CD4-positive, alpha-beta T cell treated with Interleukin-6 at 100 ng/mL for 8 hours (primary cell): ENCODE measurements at places on chromosomes 6 and 20.

- no peak for DNase-seq
Measured at GRCh38 chr6:91782802-91783201, 1195.9 kb upstream of the MAP3K7 start.

GRCh38 chr20:3704087-3704486 is 8.3 kb downstream of the SIGLEC1 start:
- no peak for DNase-seq

DNA sequence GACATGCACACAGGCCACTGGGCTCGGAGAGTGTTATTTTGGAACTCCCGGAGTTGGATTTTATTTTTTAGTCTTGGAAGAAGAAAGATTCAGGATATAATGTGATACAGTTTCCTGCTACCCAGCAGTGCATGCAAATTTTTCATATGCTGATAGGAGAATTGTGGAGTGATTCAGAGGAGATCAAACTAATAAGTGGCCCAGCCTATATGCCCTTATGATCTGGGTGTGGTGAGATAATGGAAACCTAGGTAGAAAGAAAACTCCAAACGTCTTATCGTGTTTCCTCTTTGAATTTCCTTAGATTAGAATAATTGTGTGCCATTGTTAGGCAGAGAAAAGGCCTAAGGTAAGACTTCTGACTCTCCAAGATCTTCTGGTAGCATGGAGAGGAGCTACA is 401.2 kb upstream of the BTBD3 start:
- DNase-seq, result no peak

GRCh38 chr6:33064723-33065122 is 8.7 kb downstream of the HLA-DPA1 start:
- DNase-seq, result no peak

DNA sequence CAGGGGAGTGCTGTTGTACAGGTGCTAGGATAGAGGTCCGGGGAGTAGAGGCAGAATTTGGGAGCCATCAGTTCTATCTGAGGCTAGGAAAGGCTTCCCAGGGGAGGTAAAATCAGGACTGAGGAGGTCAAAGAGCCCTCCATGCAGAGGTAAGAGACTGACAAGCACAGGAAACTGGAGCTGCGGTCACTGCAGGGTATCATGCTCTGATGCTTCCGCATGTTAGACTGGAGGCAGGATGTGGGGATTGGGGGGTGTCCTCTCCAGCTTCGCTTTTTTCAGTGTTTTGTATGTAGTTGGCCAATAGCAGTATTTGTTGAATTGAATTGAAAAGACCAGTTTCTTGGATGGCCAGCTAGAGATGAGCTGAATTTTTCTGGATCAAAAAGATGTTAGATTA is 87.8 kb downstream of the SLC22A3 start:
- DNase-seq, result no peak

DNA sequence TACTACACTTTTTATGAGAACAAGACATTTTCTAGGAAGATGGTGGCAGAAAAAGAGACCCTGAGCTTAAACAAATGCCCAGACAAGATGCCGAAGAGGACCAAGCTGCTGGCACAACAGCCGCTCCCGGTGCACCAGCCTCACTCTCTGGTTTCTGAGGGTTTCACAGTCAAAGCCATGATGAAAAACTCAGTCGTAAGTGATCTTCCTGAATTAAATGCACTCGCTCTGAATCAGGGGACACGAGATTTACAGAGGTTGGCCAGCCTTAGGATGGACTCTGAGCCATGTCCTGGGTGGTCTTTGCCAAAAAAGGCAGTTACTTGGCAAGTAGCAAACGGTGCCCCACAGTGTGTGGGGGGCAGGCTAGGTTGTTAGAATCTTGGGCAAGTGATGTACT is 423 bp downstream of the PACRG start:
- DNase-seq, result no peak

GRCh38 chr6:3337521-3338350 is 79.0 kb downstream of the PSMG4 start:
- no peak for DNase-seq

- DNase-seq, result peak; percentile 64
Measured at GRCh38 chr20:59144179-59144830, 19.3 kb upstream of the ZNF831 start.

DNA sequence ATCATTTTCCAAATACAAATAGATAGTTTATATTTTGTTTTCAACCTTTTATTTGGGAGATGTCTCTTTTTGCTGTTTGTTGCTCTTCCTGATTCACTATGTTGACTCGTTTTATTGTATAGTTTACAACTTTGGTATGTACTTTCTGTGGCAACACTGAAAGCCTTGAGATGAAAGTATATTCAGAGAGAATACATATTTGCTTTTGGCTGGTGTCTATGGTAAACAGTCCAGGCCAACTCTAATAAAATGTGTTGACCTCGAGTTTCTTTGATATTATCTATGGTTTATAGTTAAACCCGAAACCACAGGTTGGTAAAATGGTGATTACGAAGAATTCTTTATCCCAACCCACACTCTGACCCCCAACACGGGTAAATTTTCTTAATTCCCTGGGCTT is 919.6 kb upstream of the MAP3K7 start:
- no peak for DNase-seq

DNA sequence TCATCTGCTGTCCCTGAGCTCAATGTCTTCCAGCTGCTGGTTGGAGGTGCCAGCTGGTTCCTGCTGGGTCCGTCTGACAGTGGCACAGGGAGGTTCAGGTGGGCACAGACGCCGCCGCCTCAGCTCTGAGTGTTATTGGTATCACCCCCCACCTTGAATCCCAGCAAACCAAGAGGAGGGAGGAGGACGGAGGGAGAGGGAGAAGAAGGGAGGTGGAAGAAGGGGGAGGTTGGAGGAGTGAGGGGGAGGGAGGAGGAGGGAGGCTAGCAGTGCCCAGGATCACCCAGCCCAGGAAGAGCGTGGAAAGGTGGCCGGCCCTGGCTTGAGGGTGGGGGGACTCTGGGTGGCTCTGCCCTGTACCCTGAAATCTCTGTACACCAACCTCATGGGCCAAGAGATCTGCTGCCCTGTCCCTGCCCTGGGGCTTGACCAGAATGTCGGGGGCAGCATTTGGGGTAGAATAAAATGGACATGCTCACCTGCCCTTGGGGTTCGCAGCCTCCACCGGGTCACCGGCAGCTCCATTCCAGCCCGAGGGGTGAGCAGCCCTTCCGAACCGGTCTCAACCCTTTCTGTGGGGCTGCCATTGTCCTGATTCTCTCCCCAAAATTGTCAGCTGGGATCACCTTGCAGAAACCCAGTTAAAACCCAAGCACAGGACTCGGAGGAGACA is 17.1 kb downstream of the NTSR1 start:
- no peak for DNase-seq

GRCh38 chr6:36368921-36369865 is 18.3 kb downstream of the ETV7 start:
- no peak for DNase-seq

GRCh38 chr20:21096321-21097043 is 9.7 kb downstream of the LINC00237 start:
- DNase-seq, result no peak

DNA sequence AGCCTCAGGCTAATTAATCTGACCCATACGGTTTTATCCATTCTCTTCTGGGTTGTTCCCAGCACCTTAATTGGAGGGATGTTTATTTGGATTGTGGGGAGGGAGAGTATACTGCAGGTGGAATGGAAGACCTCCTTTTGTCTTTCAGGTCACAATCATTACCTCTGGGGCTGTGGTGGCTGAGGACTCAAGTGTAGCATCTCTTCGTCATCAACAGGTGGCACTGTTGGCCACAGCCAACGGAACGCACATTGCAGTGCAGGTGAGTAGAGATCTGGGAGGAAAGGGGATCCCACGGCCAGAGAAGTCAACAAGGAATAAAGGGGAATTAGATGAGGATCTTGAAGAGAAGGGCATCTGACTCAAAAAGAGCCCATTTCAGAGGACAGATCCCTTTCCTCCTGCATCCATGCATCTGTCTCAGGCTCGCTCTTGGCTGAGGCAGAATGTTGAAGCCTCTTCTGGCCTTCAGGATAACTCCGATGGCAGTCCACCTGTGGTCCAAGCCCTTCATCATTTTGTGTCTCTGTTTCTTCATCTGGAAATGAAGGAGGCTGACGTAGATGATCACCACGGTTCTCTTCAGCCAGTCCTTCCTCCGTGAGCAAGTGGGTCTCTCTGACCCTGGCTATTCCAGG is 3.2 kb upstream of the DEF6 start:
- peak; percentile 60 for DNase-seq

- DNase-seq, result no peak
Measured at GRCh38 chr6:118678866-118679265, 27.5 kb upstream of the CEP85L start.

- DNase-seq, result no peak
Measured at GRCh38 chr20:44287272-44288097, 23.5 kb downstream of the FITM2 start.

DNA sequence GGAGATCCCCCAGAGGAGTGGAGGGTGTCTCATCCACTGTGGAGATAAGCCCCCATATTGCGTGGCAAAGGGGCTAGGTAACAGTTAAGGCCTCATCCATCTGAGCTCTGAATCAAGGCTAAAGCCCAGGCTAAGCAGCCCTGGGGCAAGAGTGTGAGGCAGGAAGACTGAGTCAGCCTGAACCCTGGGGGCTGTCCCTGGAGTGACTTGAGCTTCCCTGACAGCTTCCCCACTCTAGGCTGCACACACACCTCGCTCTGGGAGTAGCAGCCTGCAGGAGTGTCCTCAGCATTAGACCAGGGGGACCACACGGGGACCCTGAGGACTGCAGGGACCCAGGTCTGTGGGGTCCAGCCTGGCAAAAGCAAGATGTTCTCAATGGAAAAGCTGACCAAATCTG is 27.9 kb downstream of the UBD start:
- DNase-seq, result no peak
